Activated T-cell treated with anti-CD3 and anti-CD28 coated beads for 24 hours (primary cell): ENCODE measurements at places on chromosomes 12 and 14.

- DNase-seq = no peak
Measured at GRCh38 chr12:84315926-84316325, 596.7 kb downstream of the SLC6A15 start.

- DNase-seq = no peak
Measured at GRCh38 chr12:1443421-1444141, 150.8 kb downstream of the FBXL14 start.

DNA sequence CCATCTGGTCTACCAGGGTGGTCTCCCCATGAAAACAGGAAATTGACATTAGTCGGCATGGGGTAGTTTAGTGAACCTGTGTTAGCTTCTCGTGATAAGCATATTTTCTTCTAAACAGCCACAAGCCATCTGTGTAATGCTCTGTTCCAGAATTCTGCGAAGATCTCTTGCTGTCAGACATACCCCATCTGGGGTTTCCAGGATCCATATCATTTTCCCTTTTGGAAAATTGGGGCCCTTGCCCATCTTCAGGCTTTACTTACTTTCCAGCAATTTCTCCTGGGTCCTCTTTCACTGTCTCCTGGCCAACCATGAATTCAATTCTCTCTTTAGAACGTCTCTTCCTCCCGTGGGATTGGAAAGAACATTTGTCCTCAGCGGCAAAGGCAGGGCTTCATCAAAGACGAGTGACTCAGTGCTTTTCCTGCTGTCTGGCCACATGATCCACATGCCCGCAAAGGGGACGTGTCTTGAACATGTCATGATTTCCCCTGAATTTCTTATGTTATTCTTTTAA, 21.4 kb upstream of the NCOR2 start:
- no peak for DNase-seq

DNA sequence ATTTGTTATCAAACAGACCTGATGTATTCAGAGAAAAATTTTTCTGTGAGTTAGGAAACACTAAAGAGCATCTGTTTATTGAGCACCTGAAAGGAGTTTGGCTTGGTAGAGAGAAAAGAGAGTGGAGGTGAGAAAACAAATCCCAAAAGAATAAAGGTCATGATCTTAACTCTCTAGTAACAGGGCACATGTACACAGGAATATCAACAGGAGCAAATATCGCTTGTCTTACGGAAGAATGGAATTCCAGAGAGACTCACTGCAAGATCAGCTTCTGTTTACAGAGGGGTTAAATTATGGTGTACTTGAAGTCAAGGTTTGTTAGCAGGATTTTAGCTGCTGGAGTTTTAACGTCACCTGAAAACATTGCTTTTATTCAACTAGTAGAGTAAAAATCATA, 78.8 kb downstream of the SPPL3 start:
- DNase-seq = no peak

GRCh38 chr12:96521895-96522682, 32.7 kb downstream of the CFAP54 start:
- DNase-seq = no peak

GRCh38 chr14:62002642-62003041, 240.4 kb downstream of the SNAPC1 start:
- peak; percentile 6 for DNase-seq

GRCh38 chr12:22082190-22082701, 36.2 kb downstream of the CMAS start:
- no peak for DNase-seq

- no peak for DNase-seq
Measured at GRCh38 chr12:106309671-106310505, 7.4 kb downstream of the TCP11L2 start.

DNA sequence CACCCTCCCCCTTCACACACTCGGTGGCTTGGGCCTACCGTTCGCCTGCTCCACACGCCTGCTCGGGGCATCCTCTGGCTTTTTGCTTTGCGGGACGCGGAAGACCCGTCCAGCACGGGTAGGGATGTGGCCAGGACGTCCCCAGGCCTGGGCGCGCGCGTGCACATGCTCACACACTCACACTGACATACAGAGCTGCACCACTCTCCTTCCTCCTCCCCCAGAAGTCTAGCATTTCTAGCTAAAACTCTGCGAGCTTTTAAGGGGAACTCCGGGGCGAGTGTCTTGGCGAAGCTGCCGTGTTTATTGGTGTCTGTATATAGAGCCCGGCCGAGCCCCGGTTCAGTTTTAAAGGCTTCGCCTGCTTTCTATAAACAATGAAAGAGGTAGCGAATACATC, 5.0 kb downstream of the TBX5 start:
- DNase-seq = no peak

DNA sequence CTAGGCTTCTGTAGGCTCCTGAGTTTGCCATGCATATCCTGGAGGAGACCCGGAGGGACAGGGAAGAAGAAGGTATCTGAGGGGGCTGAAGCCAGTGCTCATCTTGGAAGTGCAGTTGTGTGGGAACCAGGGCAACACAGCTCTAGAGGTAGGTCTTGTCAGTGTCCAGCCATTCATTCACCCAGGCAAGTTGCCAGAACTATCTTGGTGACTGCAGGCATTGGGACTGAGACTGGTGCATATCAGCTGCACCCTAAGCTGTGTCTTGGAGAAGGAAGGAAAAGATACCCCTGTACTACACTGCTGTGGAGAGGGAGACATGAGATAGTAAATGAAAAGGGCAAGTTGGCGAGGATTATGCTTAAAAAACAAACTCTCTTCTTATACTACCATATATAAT, 4.9 kb upstream of the WIF1 start:
- no peak for DNase-seq

- no peak for DNase-seq
Measured at GRCh38 chr14:91291786-91292405, 47.4 kb upstream of the GPR68 start.

DNA sequence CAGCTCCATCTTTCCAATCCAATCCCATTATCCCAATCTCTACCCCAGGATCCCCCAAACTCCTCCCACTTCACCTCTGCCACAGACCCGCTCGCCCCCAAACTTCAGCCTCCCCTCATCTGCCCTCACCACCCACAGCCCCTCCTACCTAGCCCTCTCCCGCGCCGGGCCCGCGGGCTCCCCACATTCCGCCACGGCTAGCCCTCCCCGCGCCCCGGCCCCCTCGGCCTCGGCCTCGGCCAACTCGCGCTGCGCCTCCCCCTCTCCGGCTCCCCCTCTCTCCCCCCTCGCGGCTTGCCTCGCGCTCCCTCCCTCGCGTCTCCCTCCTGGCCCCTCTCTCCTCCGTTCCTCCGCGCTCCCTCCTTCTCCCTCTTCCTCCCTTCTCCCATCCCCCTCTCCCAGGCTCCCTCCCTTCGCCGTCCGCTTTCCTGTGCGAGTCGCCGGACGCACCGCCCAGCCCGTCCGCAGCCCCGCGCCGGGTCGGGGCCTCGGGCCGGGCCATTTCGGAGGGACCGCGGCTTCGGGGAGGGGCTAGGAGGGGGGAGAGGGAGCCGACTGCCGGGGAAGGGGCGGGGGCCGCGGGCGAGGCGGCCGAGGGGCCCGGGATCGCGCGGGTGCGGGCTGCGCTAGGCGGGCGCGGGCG, at the start of gene ATN1:
ATN1 (plus strand) TSS at position 581 of the 643 bp plus-strand sequence. CDS start 6,043 bp downstream, outside the sequence.
- DNase-seq = no peak

DNA sequence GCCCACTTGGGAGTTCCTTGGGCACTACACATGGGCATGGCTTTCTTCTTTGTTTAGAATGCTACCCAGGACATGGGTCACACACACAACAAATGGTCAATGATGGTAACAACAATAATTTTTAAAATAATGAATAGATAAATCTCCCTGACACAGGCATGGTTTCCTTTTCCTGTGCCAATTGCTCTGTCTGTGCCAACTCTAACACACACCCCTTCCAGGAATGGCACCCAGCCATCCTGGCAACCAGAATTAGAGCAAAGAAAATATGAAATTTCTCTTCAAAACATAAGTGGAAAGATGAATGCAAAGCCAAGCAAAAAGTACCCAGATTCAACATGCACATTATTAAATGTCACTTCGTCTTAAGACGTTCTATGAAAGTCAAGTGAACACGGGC, 104.9 kb upstream of the SOX5 start:
- DNase-seq = no peak
